ENCODE measurements at places on chromosomes 2 and 18.

DNA sequence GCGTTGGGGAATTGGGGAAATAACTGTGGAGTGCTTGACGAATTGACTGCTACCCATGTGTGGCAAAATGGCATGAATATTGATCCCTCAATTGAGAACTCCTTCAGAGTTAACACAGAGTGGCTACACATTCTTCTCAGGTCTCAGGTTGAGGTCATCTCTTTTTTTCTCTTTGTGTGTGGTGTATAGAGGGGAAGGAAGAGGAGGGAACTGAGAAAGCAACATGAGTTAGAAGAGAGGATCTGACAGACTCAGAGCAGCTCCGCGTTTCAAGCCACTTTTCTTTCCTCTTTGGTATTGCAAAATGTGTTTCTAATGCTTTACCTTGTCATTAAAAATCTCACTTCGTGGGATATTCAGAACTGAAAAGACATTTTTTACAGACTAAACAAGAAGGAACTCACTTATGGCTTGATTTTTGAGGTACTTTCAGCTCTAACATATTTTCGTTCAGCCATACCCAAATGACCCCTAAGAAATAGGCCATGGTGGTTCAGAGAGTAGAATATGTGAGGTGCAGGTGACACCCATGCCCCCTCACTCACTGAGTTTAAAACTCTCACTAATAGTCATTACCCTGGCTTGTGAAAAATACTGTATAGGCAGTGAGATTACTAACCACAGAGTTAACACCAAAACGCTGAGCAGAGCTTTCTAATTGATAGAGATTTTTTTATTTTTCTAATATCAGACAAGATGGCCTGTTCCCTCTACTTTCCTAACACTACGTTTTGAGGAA, 22.5 kb downstream of the STAT4 start:
- no peak for DNase-seq

DNA sequence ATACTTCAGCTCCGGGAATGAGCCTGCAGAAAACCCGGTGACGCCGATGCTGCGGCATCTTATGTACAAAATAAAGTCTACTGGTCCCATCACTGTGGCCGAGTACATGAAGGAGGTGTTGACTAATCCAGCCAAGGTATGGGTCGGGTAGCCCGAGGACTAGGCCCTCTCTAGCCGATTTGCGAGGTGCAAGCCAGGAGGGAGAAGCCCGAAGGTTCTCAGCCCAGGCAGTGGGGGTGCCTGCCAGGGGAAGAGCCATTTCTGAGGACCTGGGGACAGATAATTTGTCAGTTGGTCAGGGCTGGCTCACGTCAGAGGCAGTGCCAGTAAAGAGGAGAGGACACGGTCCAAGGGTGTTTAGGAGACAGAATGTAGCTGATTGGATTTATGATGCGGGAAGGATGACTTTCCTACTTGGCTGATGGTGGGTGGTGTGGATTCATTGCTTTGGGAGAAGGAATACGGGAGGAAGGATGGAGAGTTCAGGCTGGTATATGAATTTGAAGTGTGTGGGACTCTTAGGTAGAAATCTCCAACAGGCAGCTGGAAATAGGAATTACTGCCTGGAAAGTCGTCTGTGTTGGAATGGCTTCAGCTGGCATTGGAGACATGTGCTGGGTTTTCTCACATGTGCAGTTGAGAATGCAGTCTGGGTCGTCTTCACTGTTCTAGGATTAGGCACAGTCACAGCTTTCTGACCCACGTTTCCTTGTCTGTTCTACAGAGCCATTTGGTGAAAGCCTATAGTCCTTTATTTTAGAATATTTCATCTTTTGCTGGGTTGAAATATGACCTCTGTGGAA, 874 bp downstream of the NDUFAF7 start:
- DNase-seq = no peak

DNA sequence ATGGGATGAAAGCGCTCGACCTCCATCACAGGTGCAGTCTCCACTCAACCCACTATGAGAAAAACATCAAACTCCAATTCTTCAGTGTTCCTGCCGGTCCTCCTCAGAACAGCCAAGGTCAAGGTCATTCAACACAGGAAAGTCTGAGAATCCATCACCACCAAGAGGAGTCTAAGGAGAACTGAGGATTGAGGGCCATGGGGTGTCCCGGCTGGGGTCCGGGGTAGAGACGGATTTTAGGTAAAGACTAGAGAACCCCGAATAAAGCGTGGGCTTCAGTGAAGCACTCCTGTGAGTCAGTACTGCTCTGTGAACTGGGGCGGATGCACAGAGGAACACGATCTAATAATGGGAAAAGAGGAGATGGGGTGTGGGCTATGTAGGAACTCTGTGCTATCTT, 41.8 kb downstream of the PTGR3 start:
- DNase-seq = no peak

DNA sequence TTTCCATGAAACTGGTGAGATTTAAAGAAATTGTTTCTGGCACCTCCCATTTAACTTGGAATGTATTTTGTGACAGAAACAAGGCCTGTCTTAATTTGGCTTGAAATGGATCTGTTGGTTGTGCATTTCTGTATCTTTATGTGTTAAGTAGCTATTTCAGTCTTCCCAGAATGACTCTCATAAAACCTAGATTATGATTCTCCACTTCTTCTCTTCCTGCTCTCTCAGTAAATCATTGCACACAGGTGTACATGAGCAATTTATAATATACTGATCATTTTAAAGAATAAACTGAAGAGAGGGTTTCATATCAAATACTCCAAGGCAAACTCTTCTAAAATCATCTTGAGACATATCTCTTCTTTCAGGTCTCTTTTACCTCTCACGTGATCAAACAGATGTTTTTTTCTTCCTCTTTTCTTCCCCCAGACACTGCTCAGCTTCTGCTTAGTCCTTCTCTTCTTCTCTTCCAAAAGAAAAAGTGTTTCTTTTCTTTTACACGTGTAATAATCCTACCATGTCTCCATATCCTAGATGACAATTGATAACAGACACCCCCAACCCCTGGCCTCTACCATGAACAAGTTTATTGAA, 112.0 kb downstream of the PPP1R1C start:
- DNase-seq = no peak

Measured in DMS 273 treated with DMSO at 0.1 percent for 48 hours (cell line).